ENCODE measurements at places on chromosomes 1 and 21.

- no peak for DNase-seq
These were observed 179.5 kb upstream of the VAMP3 start for GRCh38 chr1:7591565-7591964.

DNA sequence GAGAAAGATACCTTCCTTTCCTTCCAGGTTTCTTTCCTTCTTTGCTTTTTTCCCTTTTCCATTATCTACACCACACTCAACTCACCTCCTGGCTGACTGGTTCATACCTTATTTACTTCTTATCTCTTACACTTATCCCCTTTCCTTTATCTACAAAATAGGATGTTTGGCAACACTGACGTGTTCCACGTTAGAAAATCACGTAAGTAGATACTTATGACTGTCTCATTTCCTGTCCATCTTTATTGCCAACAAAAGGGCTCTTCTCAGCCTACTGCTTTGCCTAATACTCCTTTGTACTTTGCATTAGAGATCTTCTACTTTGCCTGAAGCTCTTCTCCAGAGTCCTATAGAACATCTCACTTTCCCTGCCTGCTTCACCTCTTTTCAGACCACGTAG is 25.1 kb downstream of the SYNJ1 start:
- DNase-seq, result no peak

DNA sequence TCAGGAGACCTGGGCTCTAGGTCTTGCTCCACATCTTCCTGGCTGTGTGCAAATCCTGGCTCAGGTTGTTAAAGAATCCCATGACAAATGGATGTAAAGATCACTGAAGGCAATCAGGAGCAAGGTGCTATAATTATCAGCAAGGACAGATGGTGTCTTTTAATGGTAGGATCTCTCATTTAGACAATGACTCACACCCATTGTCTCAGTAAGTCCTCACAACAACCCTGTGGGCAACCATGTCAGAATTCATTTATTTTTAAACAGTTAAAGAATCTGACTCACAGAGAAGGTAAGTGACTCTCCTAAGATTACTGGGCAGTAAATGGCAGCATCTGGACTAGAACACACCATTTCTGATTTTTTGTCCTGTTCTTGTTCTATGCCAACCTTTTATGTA is 32.8 kb downstream of the RNASEL start:
- DNase-seq, result no peak

DNA sequence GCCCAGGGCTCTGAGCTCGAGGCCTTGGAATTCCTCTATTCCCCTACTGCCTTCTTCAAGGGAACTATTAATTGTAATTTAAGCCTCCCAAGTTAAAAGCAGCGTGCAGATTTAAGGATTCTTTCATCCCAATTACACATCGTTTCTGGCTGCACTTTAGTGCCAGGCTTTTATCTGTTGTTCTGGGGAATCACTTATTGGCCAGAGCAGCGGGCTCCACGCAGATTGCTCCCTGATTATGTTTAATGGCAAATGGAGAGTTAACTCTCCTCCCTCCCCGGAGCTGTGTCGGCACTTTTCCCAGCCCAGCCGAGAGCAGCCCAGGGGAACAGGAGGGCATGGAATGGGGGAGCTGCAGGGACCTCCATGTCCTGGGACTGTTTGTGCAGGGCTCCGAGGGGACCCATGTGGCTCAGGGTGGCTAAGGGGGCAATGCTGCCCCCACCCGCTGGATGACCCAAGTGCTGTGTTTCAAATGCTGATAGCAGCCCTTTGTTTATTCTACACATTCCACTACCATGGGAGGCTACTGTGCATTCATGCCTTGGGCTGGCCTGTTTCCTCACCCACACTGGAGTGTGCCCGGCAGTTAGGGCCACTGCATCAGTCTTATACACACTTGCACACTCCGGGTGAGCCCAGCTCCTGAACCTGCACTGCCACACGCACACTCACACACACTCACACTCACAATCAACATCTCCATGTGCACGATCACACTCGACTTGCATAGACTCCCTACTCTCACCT is 93.3 kb upstream of the POU3F1 start:
- DNase-seq, result no peak

DNA sequence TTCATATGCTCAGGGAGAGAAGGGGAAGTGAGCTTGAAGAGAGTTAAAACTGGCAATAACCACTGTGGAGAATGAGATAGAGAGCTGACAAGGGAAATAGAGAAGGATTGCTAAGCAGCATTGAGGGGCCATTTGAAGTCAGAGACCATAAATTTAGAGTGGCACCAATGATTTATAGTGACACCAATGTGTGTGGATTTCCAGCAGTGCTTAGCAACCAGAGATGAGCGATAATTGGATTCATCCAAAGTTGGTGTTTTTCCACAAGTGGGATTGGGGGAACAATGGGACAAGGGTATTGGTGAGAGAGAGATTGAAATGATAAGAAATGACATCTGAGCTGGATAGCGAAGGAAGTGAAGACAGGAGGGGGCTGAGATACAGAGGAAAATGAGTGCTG is 114.1 kb downstream of the C1orf94 start:
- DNase-seq, result no peak

DNA sequence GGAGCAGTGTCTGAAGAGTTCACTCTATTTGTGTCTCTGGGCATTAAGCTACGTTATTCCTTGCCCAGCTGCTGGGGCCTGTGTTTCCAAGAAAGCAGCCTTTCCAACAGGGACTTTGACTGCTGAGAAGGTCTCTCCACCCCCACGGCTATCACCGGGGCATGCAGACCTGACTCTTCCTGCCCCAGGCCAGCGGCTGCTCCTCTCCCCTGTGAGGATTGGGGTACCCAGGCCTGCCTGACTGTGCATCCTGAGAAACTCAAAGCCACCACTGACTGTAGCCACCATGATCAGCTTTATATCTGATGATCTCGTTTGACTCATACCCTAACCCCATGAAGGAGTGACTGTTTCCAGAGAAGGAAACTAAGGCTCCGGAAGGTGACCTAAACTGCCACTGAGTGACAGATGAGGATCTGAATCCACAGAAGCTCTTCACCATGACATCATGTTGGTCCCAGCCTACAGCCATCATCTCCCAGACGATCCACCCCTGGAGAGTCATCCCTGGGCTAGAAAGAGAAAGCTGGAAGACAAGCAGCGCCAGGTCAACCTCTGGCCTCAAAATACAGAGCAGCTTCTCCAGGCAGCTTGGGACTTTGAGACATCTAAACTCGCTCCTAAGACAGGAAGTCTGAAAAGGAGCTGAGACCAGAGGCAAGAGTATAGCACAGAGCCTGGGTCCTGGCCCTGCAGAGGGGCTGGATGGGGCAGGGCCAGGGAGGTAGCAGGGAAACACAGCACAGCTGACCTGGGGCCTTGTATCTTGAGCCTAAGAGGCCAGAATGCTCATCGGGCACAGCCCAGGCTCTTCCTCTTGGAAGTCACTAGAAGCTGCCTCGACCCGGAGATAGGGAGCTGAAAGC is 244.0 kb upstream of the VAMP3 start:
- DNase-seq, result no peak

Measured in tongue (tissue), 3 donors.